ENCODE measurements at places on chromosomes 16 and 17.

GRCh38 chr17:58153671-58154070 lies 5.5 kb downstream of the OR4D1 start:
- no peak for DNase-seq
- H3K4me1 ChIP-seq = peaks cover 60% of the 10 kb centered on the region
- no peaks in the 10 kb centered on the region for H3K27me3 ChIP-seq
- H3K27ac ChIP-seq = peak overlapping the region; percentile 25
- H3K36me3 ChIP-seq = no peaks in the 10 kb centered on the region
- H3K4me3 ChIP-seq = peak overlapping the region; percentile 6

GRCh38 chr16:9154567-9155410 lies 63.3 kb downstream of the HAPSTR1 start:
- peaks cover under 1% of the 10 kb centered on the region for H3K27me3 ChIP-seq

- DNase-seq = peak; percentile 75
- peaks cover 59% of the 10 kb centered on the region for H3K4me1 ChIP-seq
- peaks cover 7% of the 10 kb centered on the region for H3K36me3 ChIP-seq
- peak overlapping the region; percentile 98 for H3K4me3 ChIP-seq
These were observed 2.9 kb downstream of the RNF213 start for GRCh38 chr17:80263253-80264204.

DNA sequence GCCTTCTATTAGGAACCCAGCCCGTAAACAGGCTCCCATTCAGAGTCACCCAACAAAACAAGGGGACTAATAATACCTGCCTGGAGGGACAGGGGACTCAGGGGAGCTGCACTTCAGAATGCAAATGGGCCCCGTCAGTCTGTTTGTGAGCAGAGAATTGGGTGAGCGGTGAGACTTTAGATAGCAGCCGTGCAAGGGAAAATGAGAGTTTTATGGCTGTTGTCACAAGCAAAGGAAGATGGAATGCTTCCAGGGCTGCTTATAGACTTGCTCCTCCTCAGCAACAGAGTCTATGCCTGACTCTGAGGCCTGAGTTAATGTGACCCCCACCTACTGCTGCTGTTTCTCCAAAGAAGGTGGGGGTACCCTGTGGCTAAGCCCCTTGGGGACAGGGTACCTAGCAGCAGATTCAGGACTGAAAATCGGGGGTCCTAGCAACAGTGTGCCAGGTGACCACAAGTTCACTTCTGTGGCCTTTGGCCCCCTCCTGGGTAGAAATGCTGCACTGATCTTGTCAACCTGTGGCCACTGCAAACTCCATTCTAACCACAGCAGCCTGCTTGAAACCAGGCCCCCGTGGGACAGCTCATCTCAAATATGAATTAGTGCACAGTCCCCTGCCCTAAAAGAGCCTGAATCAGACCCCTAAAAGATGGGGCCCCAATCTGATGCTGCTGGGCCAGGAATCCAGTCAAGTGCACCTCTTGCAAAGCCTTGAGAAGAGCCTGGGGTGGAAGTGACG lies 126.4 kb downstream of the C16orf78 start:
- no peaks in the 10 kb centered on the region for H3K36me3 ChIP-seq
- H3K4me3 ChIP-seq = no peak overlapping the region
- no peaks in the 10 kb centered on the region for H3K27me3 ChIP-seq
- no peak for DNase-seq

- H3K4me1 ChIP-seq = no peaks in the 10 kb centered on the region
- no peak overlapping the region for H3K27ac ChIP-seq
- H3K4me3 ChIP-seq = no peak overlapping the region
- H3K36me3 ChIP-seq = peaks cover 37% of the 10 kb centered on the region
- no peaks in the 10 kb centered on the region for H3K27me3 ChIP-seq
These were observed 41.5 kb downstream of the NDEL1 start for GRCh38 chr17:8477171-8477570.

DNA sequence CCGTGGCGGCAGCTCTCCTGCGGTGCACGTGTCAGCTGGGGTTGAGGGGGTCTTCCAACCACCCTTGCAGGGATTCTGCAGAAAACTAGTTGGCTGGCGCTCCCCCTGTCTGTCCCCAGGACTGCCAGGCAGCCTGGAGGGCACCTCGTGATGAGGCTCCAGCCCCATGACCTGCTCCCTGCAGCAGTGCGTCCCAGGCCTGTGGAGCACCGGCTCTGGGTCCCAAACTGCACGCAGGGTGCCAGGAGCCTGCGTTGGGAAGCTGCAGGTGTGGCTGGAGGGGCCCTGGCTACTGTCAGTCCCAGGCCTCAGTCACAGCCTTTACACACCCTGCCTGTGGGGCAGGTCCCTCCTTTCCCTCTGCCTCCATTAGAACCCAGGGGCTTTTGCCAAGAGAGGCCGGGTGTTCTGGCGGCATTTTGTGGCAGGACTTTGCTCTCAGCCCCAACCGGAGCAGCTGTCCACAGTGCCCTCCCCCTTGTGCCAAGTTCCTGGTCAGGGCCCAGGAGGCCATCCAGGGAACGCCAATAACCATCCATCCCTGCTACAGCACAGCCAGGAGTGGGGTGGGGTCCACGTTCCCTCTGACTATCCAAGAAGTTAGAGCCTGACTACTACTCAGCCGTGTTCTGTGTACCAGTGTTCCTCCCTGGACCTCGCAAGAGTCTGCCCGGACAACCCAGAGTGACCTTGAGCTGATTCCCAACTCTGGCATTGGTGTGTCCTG lies 9.2 kb downstream of the CHMP6 start:
- no peak overlapping the region for H3K27ac ChIP-seq
- peaks cover 12% of the 10 kb centered on the region for H3K4me1 ChIP-seq
- DNase-seq = no peak
- no peak overlapping the region for H3K4me3 ChIP-seq

DNA sequence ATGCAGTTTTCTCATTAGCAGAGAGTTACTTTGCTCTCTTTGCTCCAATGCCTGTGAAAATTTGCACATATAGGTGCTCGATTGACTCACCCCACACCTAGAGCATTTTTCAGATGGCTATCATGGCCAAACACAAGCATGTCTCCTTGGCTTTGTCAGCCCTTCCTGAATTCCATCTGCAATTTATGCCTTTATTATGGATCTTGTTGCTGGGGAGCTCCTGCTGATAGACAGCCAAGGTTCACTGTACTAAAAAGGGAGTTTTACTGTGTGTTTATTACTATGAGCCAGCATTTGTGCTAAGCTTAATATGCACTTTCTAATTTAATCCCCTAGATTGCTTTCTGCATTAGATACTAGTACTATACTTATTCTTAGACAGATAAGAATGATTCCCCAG lies 93.3 kb downstream of the TOX3 start:
- no peaks in the 10 kb centered on the region for H3K27me3 ChIP-seq
- H3K27ac ChIP-seq = no peak overlapping the region
- H3K36me3 ChIP-seq = no peaks in the 10 kb centered on the region
- no peak overlapping the region for H3K4me3 ChIP-seq

- H3K4me3 ChIP-seq = peak within 1 kb of the TSS; percentile 60
- peak; percentile 64 for DNase-seq
- peaks cover 25% of the 10 kb centered on the region for H3K4me1 ChIP-seq
These were observed at the start of gene ZNF48 for GRCh38 chr16:30395155-30395991. ZNF48 (plus strand) TSS chr16:30395420; CDS start chr16:30395795, 375 bp downstream.

- no peak for DNase-seq
- H3K27ac ChIP-seq = no peak overlapping the region
- H3K4me3 ChIP-seq = no peak overlapping the region
- H3K4me1 ChIP-seq = no peaks in the 10 kb centered on the region
- no peaks in the 10 kb centered on the region for H3K36me3 ChIP-seq
These were observed 1.5 kb upstream of the FBXL16 start for GRCh38 chr16:707062-707538.

DNA sequence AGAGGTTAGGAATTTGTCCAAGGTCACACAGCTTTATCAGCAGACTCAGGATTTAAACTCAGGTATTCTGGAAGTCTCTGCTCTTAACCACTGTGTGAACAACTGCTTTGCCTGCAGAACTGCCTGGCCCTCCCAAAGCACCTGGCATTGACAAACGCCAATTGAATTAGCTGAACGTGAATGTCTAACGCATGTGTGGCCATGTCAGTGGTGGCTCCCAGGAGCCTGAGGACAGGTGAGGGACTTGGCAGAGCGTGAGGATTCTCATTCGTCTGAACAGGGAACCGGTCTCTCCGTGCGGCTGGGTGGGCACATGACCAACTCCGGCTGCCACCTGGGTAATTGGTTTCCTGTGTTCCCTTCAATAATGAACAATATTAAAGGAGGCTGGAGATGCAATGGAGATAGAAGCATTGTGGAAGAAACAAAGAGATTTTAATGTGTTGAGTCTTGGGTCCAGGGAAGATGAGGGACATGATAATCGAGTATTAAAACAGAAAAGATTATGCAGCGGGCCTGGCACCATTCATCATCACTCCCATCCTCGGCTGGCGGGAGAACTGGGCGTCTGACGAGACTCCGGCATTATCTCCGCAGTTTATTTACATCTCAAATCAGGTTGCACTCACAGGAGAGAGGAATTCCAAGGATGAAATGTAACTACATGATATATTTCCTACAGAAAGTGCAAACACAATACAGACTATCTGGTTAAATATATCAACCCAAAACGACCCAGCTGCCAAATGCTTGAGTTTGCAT lies 113.5 kb downstream of the NPIPB5 start:
- DNase-seq = no peak
- no peak overlapping the region for H3K27ac ChIP-seq
- H3K4me3 ChIP-seq = no peak overlapping the region
- no peaks in the 10 kb centered on the region for H3K36me3 ChIP-seq
- no peaks in the 10 kb centered on the region for H3K27me3 ChIP-seq

DNA sequence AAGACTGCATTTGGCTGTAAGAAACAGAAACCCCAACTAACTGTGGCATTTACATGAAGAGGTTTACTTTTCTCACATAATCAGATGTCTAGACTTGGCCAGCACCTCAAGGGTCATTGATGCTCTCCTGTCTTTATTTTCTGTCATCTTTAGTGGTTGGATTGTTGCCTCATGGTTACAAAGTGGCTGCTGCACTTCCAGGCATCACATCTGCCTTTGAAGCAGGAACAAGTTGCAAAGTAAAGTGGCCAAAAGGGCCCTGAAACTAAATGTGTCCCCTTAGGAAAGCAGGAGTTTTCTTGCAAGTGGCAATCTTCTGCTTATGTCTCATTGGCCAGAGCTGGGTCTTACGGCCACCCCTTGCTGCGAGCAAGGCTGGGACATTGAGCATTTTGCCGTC lies 26.5 kb upstream of the STH start:
- no peak overlapping the region for H3K4me3 ChIP-seq
- H3K4me1 ChIP-seq = no peaks in the 10 kb centered on the region
- peaks cover 4% of the 10 kb centered on the region for H3K27me3 ChIP-seq
- no peak overlapping the region for H3K27ac ChIP-seq
- no peaks in the 10 kb centered on the region for H3K36me3 ChIP-seq
- DNase-seq = no peak

GRCh38 chr16:47057630-47057993 lies 84.1 kb upstream of the DNAJA2 start:
- H3K27me3 ChIP-seq = no peaks in the 10 kb centered on the region
- H3K36me3 ChIP-seq = no peaks in the 10 kb centered on the region
- no peaks in the 10 kb centered on the region for H3K4me1 ChIP-seq
- DNase-seq = no peak
- no peak overlapping the region for H3K4me3 ChIP-seq

DNA sequence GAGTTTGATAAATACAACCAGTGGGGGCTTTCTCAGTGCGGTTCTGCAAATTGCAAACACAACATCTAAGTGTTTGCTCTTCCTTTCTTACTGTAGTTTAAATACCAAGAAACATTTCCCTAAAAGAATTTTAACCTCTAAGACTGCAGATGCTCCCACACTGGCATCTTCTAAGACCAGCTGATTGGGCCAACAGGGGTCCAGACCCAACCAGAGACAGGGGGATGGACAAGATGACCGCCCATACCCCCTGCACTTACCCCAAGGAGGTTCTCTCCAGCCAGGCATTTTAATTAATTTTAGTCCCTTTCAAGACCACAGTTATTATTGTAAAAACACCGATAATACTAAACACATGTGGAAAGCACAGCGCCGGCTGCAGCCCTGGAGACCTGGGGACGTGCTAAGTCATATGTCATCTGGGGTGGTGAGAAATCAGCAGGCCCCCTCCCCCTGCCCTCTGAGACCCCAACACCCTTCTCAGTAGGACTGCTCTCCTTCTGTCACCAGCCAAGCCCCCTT lies 242.3 kb downstream of the SOX9 start:
- no peak for DNase-seq
- no peak overlapping the region for H3K27ac ChIP-seq

DNA sequence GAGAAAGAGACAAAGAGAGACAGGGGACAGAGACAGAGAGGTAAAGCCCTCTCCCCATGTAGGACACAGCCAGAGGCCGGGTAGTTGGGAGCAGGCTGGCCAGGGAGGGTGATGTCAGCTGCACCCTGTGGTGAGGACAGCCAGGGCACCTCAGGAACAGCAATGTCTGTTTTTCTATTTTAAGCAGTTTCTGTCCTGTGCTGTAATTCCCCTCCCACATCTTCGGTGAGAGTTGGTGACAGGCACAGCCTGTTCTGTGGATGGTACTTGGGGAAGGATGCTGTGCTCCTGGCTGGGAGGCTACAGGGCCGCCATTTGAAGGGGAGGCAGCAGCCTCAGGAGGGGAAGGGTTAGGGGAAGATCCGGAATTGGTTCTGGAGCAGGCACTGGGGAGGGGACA lies 163.5 kb downstream of the SDK2 start:
- no peaks in the 10 kb centered on the region for H3K27me3 ChIP-seq
- DNase-seq = no peak
- H3K4me3 ChIP-seq = no peak overlapping the region

DNA sequence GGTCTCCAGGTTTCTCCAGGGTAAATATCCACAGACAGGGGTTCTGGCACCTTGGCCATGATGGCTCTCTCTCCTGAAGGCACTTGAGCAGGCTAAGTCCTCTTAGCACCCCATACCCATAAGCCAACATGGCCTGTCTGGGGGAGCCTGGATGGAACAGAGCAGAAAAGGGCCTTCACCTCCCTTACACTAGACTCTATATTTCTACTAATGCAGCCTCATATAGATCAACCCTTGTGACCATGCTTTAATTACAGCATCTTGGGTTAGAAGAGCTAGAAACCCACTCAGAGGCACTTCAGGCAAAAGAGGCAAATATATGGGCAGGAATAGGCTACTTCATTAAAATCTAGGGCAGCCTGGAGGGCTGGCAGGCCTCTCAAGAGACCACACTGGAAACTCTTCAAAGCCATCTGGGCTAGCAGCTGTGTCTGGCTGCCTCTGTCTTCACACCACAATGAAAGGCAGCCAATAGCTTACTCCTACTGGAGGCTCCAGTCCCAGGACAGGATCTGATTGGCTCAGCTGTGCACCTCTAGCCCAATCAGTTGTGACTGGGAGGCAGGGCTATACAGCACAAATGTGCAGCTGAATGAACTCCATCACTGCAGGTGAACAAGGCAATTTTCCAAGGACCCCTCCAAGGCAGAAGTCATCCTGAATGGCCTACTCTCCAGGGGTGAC lies 4.7 kb upstream of the CDT1 start:
- H3K27ac ChIP-seq = no peak overlapping the region
- no peaks in the 10 kb centered on the region for H3K27me3 ChIP-seq
- H3K36me3 ChIP-seq = no peaks in the 10 kb centered on the region
- peaks cover 31% of the 10 kb centered on the region for H3K4me1 ChIP-seq
- H3K4me3 ChIP-seq = no peak overlapping the region
- no peak for DNase-seq

Data from CD8-positive, alpha-beta memory T cell (primary cell).